ENCODE measurements at places on chromosomes 5 and 9.
A peak's percentile ranks its signal among the peaks of the same experiment; 100 is the strongest.

DNA sequence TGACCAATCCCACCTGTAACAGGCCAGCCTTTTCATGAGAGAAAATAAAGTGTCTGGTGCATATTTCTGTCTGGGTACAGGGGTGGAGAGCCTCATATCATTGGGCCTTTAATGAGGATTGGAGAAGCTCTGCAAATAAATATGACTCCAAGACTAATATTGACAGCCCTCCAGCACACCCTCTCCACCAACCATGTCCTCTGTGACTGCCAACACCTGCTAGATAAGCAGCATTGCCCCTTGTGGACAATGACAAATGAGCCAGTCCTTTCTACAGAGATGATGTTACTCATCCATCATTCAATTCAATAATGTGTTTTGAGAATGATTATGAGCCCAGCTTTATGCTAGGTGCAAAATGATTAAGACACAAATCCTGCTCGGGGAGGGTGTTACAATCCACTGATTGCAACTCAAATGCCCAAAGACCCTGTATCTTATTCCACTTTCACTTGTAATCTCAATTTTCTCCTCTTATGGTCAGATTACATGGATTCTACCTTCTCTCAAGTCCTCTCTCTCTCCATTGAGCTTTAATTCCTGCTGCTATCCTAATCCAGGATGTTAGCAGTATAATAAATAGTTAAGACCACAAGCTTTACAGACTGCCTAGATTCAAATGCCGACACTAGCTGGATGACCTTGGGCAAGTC, 2.1 kb upstream of the GFRA3 start:
- no peak for DNase-seq

- no peak for DNase-seq
These were observed 40.0 kb downstream of the ARL15 start for GRCh38 chr5:54270326-54270725.

GRCh38 chr9:80072451-80072850, 500.7 kb downstream of the TLE4 start:
- no peak for DNase-seq

GRCh38 chr5:133499895-133500294, 112.4 kb downstream of the FSTL4 start:
- no peak for DNase-seq

- DNase-seq, result no peak
These were observed 125.5 kb upstream of the IFNE start for GRCh38 chr9:21607576-21607975.

DNA sequence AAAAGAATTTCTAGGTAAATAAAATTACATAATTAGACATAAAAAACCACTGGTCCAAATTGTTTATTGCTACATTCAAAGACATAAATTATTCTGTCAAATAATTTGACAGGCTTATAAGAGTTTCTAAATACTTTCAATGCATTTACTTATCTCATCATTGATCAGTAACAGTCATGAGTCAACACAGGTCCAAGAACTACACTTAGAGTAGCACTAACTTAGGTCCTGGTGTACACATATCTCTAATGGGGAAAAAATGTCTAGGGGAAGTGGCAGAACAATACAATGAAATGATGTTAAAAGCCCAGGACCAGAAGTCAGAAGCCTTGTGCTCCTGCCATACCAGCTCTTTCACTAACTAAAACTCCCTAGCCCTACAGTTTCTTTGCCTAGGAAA, 96.5 kb upstream of the SLCO6A1 start:
- DNase-seq, result no peak

DNA sequence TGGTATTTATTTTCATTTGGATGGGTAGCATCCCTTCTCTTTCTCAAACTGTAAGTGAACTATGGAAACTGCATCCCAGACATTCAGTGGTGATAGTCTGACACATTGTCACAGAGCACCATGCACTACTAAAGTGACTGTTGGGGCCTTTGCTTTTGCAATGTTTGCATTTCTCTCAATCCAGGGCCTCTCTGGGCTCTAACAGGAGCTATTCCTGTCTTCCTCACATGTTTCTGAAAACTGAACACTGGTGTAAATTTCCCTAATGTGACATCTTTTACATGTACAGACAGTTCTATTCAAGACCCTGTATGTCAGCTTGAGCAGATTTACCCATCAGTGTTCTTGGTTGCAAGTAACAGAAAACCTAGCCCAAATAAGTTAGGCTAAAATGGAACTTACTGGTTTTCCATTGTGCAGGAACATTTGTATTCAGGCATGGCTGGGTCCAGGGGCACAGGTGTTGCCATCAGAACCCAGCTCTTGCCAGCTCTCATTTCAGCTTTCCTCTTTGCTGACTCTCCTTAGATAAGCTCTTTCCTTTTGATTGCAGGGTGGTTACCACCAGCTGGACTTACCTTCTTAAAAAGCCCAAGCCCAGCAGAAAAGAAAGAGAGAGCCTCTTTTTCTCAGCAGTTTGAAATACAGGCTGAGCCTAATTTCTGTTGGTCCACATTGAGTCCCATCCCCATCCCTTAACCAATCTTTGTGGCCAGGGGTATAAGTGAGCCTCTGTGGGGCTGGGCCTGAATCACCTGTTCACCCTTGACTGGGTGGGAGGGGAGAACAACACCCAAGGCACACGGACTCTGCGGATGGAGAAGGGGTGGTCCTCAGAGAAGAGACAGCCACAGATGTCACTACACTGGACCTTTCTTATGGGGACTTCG, 234.3 kb downstream of the NR3C1 start:
- no peak for DNase-seq

- DNase-seq, result no peak
These were observed 26.4 kb upstream of the TMOD1 start for GRCh38 chr9:97475059-97475458.

GRCh38 chr5:1820926-1821325, 19.7 kb downstream of the NDUFS6 start:
- DNase-seq, result no peak

GRCh38 chr5:31235381-31235780, 41.9 kb downstream of the CDH6 start:
- DNase-seq, result no peak

DNA sequence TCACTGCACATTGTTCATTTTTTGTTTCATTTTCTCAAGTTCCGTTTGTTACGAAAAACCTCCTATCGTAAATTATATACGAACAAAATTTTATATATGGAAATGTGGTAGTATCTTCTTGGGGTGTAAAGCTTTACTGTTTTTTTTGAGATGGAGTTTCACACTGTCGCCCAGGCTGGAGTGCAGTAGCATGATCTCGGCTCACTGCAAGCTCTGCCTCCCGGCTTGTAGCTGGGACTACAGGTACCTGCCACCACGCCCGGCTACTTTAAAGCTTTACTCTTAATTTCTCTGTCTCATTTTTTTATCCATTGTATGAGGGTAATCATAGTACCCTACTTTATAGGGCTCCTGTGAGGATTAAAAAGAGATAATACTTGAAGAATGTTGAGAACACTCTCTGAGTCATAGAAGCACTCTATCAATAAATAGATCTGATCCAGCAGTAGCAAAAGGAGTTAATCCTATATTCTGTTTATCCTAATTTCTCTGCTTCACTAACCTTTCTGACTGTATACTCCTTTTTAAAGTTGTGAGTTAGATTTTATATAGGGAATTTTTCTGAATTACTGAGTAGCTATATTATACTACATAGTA, 5.6 kb upstream of the LRRC70 start:
- DNase-seq, result no peak

- no peak for DNase-seq
These were observed 3.5 kb downstream of the SLC27A4 start for GRCh38 chr9:128343855-128344254.

DNA sequence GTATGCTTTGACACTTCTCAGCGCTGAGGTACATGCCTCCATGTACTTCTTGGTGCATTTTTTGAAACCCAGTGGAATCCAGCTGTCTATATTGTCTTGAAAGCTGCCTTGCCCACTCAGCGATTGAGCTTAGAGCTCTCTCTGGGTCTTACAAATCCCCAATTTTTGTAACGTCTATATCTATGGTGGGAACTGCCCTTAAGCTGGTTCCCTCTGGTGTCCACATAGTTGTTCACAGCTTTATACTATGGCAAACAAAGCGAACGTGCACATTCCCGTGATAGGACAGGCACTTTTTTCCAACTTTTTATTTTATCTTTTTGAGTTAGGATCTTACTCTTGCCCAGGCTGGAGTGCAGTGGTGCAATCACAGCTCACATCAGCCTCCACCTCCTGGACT, 20.9 kb downstream of the CDHR2 start:
- DNase-seq, result no peak

DNA sequence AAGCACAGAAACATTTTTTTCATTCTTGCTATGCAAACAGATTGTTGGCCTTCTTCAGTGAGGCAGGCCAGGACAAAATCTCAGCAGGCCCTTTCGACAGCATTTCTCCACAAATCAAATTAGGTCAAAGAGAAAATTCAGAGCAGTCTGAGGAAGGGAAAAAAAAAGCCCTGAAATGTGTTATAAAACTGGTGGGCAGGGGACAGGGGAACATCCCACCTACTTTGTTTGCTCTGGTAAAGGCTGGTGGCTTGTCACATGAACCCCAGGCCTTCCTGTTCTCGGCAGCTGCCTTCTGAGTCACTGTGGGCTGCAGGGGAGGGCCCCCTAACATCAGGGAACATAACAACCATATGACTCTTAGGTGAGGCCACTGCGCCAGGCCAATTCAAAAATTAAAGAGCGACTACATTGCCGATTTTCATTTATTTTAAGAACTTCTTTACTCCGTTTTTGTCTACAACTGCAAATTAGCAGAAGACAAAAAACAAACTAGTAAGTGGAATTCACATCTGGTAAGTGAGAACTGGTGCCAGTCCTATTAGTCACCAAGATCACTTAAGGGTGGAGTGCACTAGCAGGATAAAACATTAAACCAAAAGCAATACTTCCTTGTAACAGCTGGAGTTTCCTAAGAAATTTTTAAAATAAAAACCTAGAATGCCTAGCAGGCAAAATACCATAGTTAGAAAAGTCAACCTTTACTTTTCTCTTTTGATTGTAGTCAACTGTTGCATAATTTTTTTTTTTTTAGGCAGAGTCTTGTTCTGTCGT, 46.2 kb upstream of the DENND4C start:
- peak; percentile 71 for DNase-seq

- no peak for DNase-seq
These were observed 153.3 kb downstream of the RGS3 start for GRCh38 chr9:113616621-113617496.

DNA sequence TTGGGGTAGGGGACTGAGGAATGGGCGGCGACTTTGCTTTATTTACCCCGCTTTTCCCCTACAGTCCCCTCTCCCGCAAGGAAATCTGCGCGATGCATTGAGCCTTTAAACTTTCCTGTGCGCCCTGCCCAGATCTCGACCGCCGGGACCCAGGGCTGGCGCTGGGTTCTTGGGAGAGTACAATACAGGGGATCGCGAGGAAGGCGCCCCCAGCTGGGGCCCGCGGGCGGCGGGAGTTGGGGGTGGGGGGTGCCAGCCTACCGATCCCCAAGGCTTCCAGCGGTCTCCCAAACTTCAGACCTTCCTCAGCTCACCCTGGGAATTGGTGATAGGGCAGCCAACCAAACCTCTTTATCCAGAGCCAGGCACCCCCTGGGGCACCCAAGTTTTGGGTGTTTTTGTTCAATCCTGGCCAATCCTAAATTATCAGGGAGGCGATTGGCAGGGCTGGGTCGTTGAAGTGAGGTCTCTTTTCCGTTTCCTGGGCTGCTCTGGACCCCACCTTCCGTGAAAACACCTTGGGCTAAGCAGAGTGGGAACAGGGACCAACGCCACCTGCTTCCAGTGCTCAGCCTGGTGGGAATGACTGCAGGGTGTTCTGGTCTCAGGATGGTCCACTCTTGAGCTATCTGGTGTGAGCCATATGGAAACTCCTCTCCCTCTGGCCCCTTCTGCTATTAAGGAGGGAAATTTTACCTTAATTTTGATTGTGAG, 51.4 kb upstream of the DAB2IP start:
- no peak for DNase-seq

GRCh38 chr9:31820426-31820825, 564.0 kb upstream of the ACO1 start:
- DNase-seq, result no peak

DNA sequence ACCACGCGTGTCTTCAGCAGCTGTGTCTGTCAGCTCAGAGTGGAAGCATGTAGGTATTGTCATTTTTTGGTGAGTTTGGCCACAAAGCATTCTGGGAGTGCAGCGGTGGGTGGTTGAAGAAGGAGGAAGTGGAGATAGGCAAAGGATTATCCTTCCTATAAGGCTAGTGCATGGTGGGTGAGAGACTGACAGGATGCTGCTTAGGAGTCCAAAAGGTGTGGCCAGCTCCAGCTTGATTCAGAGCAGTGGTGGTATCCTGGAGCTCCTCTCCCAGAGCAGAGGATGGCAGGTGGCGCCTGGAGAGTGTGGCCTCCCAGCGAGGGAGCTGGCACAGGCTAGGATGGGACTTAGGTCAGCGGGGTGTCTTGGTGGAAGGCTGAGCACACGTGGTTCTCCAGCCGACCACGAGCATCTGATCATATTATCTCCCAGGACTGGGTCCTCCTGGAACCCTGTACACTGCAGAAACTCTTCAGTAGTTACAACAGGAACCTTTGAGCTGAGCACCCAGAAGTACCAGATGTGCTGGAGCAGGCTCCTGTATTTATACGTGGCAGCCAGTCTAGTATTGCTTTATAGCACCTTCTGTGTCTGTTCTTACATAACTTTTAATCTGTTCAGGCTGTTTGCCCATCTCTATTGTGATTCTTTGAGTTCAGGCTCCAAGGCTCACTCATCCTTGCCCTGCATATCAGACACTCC, 29.6 kb downstream of the MAML1 start:
- DNase-seq, result no peak

GRCh38 chr5:37665889-37666288, 174.0 kb downstream of the GDNF start:
- no peak for DNase-seq

- no peak for DNase-seq
These were observed 454 bp downstream of the NELFB start for GRCh38 chr9:137255448-137256114.

- DNase-seq, result no peak
These were observed 215.2 kb downstream of the AUH start for GRCh38 chr9:91146391-91147019.

DNA sequence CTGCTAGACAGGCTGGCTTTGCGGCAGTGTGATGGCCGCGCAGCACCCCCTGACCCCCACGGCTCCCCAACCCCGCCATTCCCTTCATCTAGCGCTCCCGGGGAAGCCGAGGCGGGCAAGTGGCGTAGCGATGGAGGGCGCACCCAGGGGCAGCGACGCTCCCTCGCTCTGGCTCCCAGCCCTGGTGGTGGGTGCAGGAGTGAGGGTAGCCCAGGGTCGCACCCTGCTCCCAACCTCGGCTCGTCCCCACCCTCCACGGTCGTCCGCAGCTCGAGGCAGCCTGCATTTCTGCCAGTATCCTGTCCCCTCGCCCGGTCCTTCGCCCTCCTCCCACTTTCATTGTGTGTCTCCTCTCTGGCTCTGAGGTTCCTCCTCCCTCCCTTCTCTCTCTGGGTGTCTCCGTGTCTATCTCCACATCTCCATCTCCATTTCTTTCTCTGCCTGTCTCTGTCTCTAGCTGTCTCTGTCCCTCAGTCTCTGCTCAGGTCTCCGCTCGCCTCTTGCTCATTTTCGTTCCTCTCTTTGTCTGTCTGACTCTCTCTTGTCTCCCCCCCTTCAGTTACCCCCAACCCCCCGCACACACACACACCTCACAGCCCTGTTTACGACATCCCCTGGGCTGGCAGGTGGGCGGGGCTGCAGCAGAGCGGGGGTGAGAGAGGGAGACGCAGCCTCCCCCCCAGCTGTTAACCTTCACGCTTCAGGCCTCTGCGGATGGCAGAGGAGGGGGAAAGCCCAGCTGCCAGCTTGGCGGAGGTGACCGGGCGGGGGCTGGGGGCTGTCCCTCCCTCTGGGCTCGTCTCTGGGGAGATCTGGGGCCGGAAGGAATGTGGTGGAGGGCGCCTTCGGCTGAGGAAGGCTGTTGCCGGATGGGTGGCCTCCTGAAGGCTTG, 48.7 kb upstream of the PSD2 start:
- DNase-seq, result peak; percentile 49
